Peyer's patch (tissue), 4 donors: ENCODE measurements at places on chromosomes 6 and 20. TPM values are rescaled to one million over a fixed set of nuclear protein-coding genes. Genes with fewer than 3 reads are reported as not detected.

DNA sequence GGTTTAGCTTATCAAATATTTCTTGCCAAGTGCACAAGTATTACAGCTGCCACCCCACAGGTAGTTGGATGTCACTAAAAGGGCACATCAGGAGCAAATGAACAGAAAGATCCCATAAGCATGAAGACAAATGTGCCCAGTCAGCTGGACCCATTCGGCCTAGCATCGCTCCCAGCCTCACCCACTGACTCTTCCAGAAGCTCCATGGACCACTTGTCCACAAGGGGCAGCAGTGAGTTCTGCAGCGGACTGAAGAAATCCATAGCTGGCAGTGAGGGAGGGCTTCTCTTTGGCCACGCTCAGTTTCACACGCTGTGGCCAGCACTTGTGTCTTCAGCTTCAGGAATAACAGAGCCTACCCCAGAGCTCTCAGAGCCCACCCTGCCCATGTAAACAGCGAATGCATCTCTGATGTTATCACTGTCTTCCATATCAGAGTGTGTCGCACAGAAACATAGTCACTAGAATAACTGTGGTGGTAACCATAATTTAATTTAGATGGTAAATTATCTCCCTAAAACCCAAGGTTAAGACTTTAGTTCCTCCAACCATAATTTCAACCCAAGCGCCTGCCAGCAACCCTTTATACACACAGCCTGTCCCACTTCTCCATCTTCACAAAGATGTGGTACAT is 15.8 kb downstream of the CGA start:
- no peak overlapping the region for H3K4me3 ChIP-seq
- no peak overlapping the region for H3K27ac ChIP-seq
- peaks cover 3% of the 10 kb centered on the region for H3K4me1 ChIP-seq
- no peaks in the 10 kb centered on the region for H3K36me3 ChIP-seq
- DNase-seq: peak; percentile 57

DNA sequence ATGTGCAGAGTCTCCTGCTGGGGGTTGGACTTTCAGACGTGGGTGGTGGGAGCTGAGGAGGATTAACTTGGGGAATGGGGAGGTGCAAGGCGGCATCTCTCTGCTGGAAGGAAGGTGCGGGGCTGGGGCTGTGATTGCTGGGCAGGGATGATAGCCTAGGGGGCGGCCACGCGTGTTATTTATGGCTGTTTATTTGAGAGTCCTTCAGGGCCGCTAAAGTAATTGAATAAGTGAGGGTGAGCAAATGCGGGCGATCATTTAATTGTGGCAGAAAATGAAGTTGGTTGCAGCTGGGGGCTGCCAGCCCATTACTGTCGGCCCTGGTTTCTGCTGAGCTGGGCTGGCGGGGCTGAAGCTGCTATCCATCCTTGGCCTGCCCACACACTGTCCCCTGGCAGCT is 7.5 kb upstream of the IP6K3 start:
- no peak overlapping the region for H3K4me3 ChIP-seq
- no peaks in the 10 kb centered on the region for H3K4me1 ChIP-seq
- no peaks in the 10 kb centered on the region for H3K27me3 ChIP-seq

DNA sequence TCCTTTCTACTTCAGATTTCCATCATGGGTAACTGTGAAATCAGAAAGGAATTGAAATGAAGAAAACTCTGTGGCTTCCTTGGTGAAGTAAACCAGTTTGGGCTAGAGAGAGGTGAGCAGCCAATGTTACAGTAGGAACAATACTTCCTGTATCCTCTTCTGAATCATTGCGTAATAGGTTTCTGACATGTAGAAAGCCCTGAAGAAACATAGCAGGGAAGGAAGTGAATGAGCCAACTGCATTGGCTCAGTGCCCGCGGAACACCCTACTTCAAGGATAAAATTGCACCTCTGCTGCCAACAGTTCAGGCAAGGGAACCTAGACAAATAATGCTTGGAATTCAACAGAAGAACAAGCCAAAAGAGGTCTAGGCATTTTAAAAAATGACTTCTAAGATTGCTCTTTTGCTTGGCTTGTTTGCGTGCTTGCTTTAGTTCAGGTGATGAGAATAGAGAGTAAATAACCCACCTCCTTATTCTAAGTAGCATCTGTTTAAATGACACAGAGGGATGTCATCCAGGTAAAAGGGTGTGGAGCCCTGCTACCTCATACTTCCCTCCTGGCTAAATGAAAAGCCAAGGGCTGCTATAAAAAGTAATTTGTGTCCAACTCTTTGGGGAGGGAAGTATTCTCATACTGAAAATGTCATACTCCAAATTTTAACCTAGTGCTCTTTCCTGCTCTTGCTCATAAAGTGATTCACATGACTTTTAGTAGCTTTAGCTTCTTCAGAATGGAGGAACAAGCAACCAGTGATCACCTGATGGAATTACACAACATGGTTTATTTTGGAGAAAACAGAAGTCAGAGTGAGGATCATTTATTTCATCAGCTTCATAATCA is 30.0 kb upstream of the AKIRIN2 start:
- peak overlapping the region; percentile 72 for H3K27ac ChIP-seq
- DNase-seq: peak; percentile 59
- H3K36me3 ChIP-seq: no peaks in the 10 kb centered on the region
- H3K4me3 ChIP-seq: no peak overlapping the region
- no peaks in the 10 kb centered on the region for H3K27me3 ChIP-seq

Gene OR2H2
- not detected for total RNA-seq

GRCh38 chr20:63517376-63518309 is 2.9 kb upstream of the PPDPF start:
- H3K36me3 ChIP-seq: no peaks in the 10 kb centered on the region
- no peaks in the 10 kb centered on the region for H3K27me3 ChIP-seq
- H3K4me3 ChIP-seq: no peak overlapping the region
- no peak overlapping the region for H3K27ac ChIP-seq

DNA sequence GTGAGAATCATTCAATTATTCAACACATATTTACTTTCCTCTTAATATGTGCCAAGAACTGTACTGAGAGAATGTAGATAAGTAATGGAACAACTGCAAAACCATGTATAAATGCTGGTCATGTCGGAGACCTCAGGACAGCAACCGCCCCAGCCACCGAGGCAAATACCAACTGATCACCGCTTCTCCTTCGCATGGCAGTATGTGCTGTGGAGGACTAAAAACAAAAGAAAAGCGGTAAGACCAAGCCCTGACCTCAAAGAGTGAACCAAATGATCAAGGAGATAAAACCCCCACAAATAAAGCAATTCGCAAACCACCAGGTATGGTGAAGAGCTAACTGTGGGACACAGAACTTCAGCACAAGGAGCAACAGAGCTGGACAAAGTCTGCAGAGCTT is 104.3 kb downstream of the TRERF1 start:
- no peaks in the 10 kb centered on the region for H3K27me3 ChIP-seq
- H3K4me1 ChIP-seq: no peaks in the 10 kb centered on the region

DNA sequence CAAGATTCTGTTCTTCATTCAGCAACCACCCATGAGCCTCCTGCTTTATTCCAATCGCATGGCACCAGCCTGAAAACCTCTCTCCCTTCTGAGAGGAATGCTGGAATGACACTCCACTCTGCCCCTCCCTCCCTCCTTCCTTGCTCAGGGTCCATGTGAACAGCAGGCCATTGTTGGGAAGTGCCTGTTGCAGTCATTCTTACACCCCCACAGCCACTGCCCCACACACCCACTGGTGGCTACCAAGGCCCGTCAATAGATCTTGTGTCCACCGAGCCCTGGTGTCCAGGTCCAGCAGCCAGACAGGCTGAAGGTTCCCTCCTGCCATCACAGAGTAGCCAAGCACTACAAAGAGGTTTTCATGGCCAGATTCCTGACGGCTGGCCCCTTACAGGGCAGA is 6.5 kb downstream of the PDRG1 start:
- no peak overlapping the region for H3K4me3 ChIP-seq
- H3K4me1 ChIP-seq: no peaks in the 10 kb centered on the region
- no peak overlapping the region for H3K27ac ChIP-seq
- no peaks in the 10 kb centered on the region for H3K27me3 ChIP-seq

- H3K27ac ChIP-seq: no peak overlapping the region
- H3K4me1 ChIP-seq: peaks cover 26% of the 10 kb centered on the region
- H3K36me3 ChIP-seq: no peaks in the 10 kb centered on the region
- H3K27me3 ChIP-seq: peaks cover 34% of the 10 kb centered on the region
Observed at GRCh38 chr6:170298688-170299087, 7.8 kb upstream of the DLL1 start.
